ENCODE measurements at places on chromosomes 16 and 17.

DNA sequence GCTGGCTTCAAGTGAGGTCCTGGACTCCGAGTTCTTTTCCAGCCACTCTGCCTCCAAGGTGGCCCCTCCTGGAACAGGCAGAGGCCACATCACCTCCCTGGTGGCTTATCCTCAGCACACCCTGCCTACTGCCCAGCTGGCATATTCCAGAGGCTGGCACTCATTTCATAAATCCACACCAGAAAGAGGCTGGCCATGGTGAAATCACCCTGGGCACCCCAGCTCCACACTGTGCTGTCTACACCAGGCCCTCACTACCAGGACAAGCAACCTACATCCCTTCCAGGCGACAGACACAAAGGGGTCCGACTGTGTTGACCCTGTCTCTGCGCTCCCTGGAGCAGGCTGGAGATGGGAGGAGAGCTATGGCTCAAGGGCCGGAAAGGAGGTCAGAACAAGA lies 100.2 kb downstream of the C16orf78 start:
- no peak for DNase-seq

GRCh38 chr17:41917679-41918313 lies 955 bp downstream of the ACLY start:
- DNase-seq, result no peak

DNA sequence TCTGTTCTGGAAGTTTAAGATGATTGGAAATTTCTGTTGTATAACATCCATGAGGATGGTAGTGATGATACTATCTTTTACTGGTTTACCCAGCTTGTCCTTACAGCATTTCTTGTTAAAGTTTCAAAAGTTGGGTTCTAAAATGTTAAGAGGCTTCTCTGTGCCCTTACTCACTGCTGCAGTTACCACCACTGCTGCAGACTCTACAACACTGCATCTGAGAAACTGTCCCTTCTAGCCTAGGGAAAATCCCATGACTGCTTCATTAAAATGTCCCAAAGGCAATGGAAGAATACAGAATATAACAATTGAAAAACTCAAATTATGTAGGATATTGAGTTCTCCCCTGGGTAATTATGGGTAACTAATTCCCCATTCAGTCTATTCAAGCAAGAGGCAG lies 3.8 kb upstream of the NSRP1 start:
- no peak for DNase-seq

DNA sequence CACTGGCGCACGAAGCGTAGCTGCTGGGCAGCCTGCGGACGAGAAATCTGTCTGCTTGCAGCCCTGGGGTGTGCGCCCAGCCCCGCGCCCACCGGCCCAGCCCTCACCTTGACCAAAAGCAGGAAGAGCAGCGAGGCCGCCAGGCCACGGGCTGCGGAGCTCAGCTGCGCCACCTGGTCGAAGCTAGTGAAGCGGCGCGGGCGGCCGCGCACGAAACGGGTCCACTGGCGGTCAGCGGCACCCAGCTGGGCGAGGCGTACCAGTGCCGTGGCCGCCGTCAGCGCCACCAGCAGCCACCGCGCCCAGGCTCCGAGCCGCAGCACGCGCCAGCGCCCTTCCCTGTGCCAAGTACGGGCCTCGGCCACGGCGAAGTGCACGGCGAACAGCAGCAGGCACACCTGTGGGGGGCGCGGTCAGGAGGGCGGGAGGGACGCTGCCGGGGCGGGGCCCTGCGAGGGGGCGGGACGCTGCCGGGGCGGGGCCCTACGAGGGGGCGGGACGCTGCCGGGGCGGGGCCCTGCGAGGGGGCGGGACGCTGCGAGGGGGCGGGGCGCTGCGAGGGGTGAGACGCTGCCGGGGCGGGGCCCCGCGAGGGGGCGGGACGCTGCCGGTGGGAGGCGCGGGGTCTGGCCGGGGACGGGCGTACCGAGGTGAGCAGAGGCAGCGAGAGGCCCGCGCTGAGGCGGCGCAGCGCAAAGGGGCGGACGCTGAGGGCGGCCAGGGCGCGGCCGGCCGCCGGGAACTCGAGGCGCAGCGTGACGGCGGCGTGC lies 43.2 kb downstream of the TSC2 start:
- no peak for DNase-seq

GRCh38 chr16:85570213-85570734 lies 42.8 kb upstream of the GSE1 start:
- no peak for DNase-seq

DNA sequence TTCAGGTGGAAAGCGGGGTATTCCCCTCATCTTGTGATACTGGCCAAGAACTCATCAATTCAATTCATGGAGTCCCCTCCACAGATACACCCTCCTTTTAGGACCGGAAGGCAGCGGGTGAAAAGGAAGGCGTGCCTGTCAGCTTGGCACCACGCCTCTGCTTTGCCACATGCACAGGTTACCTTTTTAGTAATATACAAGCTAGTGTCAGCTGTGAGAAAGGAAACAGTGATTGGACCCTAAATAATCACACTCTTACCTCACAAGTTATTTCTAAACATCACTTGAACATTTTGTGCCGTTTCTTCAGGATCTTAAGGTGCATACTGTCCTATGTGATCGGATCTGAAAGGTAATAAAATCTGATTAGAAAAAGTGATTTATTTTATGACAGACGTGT lies 15.7 kb downstream of the ZDHHC7 start:
- DNase-seq, result no peak

Data from stromal cell of bone marrow (primary cell).